ENCODE measurements at places on chromosomes 3 and 15.

DNA sequence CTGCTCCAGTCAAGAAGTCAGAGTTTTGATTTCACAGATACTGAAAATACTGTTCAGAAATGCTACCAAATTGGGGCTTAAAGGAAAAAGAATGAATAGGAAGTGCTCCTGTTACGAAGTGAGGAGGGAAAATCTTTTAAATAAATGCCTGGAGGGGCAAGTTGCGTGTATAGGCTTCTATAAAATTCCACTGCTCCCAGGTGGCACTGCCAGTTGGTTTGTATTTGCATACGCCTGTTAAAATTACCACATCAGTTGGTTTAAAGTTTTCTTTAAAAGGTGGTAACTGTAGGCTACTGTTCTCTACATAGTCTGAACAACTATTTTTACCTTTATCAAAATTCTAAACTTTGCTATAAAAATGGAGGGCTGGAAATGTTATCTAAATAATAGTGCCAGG lies 123.5 kb downstream of the DLG1 start:
- no peak for DNase-seq

GRCh38 chr15:90004671-90005070 lies 3.5 kb downstream of the ZNF710 start:
- no peak for DNase-seq

DNA sequence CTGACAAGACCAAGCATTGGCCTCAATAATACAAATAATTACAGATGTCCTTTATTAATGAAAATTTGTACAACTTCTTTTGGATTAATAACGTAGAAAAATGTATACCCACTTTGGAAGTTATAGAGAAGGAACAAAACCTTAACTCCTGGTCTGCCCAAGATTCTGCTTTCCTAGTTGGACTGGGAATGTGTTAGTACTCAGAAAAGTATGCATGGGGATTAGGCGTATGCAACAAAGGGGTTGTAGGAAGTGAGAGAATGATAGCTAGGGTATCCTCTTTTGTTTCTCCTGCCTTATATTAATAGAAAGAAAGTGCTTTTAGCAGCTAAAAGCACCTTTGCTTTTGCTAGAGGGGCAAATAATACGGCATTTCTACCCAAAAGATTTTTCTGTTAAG lies 116.2 kb upstream of the LRRFIP2 start:
- DNase-seq: no peak

- DNase-seq: no peak
Measured at GRCh38 chr3:37505415-37505814, 331.0 kb upstream of the LRRFIP2 start.

- DNase-seq: no peak
Measured at GRCh38 chr15:38610748-38611147, 46.1 kb upstream of the RASGRP1 start.

DNA sequence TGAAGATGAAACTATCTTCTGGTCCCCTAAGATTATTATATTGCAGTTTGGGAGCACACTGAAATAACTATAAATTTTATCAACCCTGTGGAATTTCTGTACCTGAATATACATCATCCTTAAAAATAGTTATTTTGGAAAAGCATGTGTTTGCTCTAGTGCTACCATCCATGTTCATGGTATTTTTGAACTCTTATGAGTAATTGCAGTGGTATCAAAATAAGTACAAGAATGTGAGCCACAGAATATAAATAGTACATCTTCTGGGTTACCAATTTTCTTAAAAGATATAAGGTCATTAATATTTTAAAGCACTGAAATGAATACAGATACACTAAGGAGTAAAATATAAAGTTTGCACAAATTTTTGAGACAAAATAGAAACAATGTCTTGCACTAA lies 206.5 kb downstream of the CBLB start:
- DNase-seq: no peak

DNA sequence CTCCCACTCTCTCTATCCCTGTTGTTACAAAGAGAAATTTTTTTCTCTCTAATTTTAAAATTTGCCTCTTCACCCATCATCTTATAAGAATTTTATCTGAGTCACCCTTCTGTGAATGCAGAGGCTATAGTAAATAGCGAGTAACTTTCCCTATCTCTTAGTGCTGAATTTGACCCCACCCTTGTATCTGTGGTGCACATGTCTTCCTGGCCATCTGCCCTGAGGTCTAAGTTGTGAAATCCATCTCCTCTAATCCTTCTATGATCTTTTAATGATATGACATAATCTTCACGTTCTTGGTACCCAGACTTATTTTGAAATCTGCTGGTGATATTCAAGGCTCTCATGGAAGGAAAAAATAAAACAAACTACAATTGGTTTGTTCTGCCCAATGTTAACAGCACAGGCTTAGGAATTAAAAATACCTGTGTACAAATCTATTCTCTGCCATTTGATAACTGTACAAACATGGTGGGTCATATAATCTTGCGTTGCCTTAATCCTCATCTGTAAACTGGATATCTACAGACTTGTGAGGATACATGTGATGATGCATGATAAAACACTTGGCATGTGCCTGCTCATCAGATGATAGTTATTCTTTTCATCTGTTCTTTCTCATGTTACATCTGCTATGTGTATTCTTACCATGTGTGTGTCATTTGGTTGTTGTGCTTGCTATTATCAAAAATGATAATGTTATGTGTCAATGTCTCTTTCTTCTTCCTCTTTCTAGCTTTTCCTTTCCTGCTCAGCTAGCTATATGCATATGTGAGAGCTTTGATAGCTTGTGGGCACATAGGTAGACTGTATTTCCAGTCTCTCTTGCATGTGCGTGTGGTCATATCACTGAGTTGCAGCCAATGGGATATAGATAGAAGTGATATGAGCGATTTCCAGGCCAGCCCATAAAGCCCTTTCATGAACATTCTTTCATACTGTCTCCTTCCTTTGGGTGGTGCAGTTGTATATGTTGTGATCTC lies 13.7 kb upstream of the CCR3 start:
- DNase-seq: no peak

DNA sequence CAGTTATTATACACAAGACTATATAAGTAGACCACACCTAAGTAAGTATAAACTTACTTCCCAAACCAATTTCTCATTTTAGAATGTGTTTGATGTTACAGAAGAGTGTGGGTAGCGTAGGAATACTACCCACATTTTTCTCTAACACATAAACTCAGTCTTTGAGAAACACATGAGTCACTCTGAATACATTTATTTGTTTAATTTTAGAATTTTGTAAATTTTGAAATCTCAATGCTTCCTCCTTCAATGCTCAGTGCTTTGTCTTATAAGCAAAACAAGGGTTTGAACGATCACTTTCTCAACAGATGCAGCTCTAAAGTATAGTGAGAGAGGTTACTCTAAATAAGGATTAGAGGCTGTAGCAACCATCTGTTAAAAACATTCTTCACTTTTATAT lies 700.8 kb downstream of the SI start:
- no peak for DNase-seq

- no peak for DNase-seq
Measured at GRCh38 chr3:63092515-63092914, 185.6 kb upstream of the SYNPR start.

DNA sequence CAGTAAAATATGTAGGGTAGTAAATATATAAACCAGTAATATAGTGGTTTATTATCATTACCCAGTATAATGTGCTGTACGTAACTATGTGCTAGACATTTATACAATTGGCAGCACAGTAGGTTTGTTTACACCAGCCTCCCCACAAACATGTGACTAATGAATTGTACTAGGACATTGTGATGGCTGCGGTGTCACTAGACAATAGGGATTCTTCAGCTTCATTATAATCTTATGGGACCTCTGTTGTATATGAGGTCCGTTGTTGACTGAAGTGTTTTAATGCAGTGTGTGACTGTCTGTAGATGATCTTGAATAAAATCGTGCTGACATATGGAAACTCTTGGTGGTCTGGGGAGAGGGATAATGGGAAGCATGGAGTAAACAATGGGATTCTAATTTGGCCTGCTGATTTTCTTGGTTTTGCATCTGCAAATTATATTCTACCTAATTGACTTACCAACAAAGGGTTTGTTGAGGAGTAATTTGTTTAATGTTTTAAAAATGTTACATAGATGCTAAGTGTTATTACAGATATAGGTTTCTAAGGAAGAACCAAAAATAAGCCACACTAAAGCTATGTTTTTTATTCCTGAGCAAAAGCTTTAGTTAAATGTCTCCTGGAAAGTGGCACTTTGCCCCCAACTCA lies 496.5 kb upstream of the TBL1XR1 start:
- no peak for DNase-seq

- DNase-seq: peak; percentile 56
Measured at GRCh38 chr3:50121072-50122032, 32.6 kb downstream of the RBM5 start.

- no peak for DNase-seq
Measured at GRCh38 chr3:194130807-194131589, 5.0 kb upstream of the HES1 start.

- no peak for DNase-seq
Measured at GRCh38 chr3:123792473-123793201, 91.5 kb downstream of the MYLK start.

DNA sequence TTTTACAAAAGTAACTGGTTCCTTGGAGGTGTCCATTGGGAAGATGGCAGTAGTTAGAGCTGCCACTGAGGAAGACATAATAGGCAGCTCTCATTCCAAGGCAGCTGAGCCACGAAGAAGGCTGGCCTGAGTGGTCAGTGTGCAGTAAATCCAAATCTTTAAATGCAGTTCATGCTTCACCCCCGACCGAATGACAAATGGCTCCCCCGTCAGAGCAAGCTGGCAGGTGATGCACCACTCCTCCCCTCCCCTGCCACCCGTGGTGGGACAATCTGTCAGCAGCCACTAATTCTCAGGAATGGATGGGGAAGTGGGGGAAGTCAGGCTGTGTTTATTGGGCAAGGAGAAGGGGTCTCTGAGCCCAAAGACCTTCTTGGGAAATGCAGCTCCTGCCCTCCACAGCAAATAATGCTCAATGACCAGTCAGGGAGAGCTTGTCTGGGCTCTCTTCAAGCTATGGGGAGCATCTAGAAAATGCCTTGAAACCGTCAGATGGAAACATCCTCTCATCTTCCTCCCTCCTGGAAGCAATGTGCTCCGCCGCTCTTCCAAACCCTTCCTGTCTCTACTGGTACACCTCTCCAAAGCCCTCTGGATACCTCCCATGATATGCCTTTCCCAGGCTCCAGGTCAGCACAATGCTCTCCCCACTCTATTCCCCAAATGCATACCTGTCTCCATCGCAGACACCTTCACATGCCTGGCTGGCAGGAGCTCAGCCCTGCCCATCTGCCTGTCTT lies 65.4 kb downstream of the LIPC start:
- no peak for DNase-seq
